Cerebellar nuclear complex (tissue), 1 donor: ENCODE measurements at places on chromosomes 7 and 10.

DNA sequence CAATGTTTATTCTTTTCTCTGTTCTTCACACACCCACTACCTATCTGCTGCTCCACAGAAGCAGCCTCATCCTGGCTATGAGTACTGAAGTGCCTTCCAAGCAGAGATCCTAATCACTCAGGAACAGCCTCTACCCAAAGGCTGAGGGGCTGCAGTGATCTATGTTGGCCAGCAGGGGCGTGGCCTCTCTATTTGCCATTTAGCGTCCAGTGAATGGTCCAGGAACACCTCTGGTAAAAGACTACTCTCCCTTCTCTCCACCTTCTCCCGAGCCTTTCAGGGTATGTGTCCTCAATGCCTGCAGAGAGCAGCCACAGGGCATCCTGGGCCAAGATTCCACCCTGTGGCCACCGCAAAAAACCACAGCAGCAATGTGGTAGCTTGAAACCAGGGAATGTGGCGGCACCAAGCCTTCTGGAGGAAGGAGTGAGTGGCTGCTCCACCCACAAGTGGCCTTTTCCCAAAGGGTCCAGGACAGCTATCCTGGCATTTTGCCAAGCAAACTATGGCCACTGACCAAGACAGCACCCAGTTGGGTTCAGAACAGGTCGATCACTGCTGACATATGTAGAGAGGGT, 70.9 kb downstream of the SYPL1 start:
- no peak for DNase-seq

- no peak for DNase-seq
These were observed 538.8 kb downstream of the TCERG1L start for GRCh38 chr10:130772676-130773075.

GRCh38 chr7:28045592-28045991, 135.0 kb downstream of the JAZF1 start:
- DNase-seq: no peak

- DNase-seq: no peak
These were observed 198.2 kb downstream of the EBF3 start for GRCh38 chr10:129765664-129766550.

GRCh38 chr7:50595491-50596102, 30.4 kb upstream of the DDC start:
- no peak for DNase-seq

DNA sequence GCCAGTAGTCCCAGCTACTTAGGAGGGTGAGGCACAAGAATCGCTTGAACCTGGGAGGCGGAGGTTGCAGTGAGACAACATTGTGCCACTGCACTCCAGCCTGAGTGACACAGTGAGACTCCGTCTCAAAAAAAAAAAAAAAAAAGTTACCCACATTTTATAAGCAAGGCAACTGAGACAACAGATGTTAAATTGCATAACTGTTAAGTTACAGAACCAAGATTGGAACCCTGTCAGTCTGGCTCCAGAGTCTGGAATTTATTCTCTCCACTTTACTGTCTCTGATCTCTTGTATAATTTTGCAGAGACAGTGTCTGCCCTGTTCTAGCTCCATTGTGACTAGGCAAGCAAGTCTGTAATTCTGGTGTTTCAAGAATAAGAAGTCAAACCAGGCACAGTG, 6.2 kb upstream of the ITGB1 start:
- DNase-seq: no peak
